ENCODE measurements at places on chromosomes 6 and 20. TPM values are rescaled to one million over a fixed set of nuclear protein-coding genes. Genes with fewer than 3 reads are reported as not detected.

The RAB22A gene
- 5.4 TPM for polyA plus RNA-seq

The MROH8 gene
- polyA plus RNA-seq, result 5.5 TPM

The RIPPLY2 gene
- polyA plus RNA-seq, result not detected

The COL19A1 gene
- polyA plus RNA-seq, result 0.09 TPM

The TLDC2 gene
- 0.10 TPM for polyA plus RNA-seq

The ZNF165 gene
- polyA plus RNA-seq, result 1.0 TPM

The IP6K3 gene
- polyA plus RNA-seq, result 0.56 TPM

The TMEM74B gene
- polyA plus RNA-seq, result 5.1 TPM

The PTGIS gene
- 79.7 TPM for polyA plus RNA-seq
